CD14-positive monocyte (primary cell): ENCODE measurements at places on chromosomes 5 and 9.

- no peak for DNase-seq
These were observed 1842.3 kb upstream of the CDH6 start for GRCh38 chr5:29351170-29351569.

DNA sequence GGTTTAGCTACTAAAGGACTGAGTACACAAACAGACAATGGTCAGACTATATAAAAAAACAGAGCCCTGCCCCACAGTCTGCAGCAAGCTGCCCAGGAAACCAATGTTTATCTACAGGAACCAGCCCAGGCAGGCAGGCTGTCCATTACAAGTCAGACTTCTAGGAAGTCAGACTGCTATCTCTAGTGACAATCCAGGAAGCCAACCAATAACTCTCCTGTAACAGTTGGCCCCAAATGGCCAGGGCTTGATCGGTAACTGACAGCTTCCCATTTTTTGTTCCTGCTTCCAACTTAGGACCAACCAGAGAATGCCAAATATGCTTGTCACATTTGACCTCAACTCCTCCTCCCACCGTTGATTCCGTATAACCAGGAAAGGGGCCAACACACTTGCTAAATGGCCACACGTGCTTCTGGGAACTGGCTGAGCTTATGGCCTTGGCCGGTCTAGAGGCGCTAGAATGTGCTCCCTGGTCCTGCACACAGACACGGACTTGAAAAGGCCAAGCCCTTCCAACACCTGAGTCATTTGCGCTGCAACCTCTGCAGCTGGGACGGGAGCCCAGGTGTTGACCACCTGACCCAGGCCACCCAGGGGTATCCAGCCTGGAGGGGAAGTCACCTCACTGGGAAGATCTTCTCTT, 79.6 kb upstream of the CDK20 start:
- no peak for DNase-seq

- no peak for DNase-seq
These were observed 315.9 kb upstream of the RPS23 start for GRCh38 chr5:82594097-82594496.

DNA sequence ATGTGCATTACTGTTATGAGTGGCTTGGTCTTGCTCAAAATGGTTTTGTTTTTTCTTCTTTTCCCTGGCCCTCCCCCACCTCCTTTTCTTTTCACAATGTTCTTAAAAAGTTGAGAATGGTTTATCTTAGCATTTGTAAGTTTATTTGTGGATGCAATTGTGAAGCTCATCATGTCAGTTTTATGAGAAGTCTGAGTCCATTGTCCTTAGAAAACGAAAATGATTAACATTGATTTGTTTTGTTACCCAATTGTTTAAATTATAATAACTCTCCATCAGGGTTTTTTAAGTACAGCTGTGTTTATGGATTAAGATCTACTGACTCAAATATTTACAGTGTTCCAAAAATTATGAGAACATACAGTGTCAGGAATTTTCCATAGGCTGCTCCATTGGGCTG, 511.3 kb upstream of the PAPPA start:
- DNase-seq: no peak

DNA sequence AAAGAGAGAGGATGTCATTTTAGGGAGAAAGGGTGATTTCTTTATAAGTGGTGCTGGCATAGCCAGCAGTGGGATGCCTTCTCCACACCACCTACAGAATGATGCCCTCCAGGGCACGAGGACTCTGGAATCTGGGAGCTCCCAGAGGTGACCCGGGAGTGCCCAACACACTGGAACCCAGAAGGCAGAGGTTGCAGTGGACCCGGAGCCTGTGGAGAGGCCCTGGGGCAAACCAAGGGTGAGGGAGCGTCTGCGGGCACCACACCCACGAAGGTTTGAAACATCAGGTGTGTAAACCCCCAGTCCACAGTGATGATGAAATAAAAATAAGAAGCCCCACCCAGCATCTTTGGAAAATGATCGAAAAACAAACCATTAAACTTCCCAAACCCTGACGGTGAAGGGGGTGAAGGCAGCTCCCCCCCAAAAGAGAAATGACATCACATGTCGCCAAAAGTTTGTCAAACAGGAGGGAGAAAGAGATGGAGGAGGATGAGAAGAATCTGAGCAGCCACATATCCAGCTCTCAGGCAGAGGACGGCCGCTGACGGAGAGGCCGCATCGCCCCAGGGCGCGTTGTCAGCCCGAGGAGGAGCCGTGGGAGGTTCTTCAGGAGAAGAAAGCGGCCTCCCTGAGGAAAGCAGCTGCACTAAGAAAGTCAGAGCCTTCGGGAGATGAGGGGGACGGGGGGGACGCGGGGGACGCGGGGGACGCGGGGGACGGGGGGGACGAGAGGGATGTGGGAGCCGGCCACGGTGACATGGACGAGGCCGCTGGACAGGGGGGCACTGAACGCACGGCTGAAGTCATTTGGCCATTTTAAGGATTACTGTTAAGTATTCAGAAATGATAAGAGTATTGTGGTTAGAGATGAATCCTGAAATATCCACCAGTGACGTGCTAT, 43.1 kb upstream of the NSMF start:
- no peak for DNase-seq

DNA sequence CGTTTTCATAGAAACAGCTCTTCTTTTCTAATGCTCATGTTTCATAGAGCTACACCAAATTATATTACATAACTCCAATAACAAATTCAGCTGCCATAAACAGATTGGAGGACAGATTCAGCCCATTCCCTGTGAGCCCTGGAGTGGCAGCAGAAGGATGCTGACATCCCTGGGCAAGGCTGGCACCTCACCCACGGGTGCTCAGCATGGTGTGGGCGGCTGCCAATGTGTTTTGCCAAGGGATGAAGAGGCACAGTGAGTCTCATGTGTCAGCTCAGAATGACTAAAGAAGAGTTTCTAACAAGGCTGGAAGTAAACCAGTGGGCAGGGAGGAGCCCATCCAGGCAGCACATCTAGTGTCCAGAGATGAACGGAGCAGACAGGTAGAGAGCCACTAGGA, 127.1 kb upstream of the ICE1 start:
- no peak for DNase-seq

DNA sequence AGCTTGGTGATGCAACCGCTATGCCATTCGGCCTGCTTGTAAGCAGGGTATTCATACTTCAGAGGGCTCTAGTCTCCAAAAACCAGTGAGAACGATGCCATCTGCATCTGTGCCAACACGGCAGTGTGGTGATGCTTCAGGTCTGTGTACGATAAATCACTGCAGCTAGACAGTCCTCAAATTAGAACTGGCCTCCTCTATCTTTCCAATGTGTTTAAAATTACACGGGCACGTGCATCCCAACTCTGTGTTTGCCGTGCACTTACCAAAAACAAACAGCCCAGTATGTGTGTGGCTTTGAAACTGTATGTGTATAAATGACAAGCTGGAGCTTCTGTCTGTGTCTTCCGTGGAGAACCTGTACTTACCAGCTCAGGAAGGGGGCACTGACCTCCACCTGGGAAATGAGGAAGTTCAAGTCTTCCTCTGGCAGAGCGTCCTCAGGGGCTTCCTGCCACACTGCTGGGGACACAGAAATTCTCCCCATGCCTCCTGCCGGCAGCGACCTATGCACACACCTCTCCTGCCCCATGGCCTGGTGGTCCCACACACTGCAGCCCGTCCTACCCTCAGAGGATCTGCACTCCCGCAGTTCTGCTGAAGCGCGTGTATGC, 12.3 kb downstream of the MED10 start:
- no peak for DNase-seq

GRCh38 chr5:177195307-177195952, 61.9 kb downstream of the NSD1 start:
- DNase-seq: no peak

DNA sequence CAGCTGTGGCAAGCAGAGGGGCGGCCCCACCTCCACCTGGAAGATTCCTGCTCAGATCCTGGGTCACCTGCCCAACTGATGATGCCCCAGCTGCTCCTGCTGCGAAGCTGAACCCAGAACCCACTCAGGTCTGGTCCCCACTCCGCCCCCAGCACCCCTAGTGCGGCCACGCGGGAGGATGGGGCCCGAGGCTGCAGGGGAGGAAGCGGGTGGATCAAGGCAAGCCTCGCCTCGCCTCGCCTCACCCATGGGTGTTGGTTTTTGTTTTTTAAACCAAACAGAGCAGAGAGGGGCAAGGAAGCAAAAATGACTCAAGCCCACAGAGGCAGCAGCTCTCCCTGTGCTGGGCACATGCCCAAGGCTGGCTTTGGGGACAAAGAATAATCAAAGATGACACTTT, 23.2 kb downstream of the ABO start:
- no peak for DNase-seq

- DNase-seq: no peak
These were observed 391.9 kb upstream of the PRR16 start for GRCh38 chr5:120072068-120072761.

DNA sequence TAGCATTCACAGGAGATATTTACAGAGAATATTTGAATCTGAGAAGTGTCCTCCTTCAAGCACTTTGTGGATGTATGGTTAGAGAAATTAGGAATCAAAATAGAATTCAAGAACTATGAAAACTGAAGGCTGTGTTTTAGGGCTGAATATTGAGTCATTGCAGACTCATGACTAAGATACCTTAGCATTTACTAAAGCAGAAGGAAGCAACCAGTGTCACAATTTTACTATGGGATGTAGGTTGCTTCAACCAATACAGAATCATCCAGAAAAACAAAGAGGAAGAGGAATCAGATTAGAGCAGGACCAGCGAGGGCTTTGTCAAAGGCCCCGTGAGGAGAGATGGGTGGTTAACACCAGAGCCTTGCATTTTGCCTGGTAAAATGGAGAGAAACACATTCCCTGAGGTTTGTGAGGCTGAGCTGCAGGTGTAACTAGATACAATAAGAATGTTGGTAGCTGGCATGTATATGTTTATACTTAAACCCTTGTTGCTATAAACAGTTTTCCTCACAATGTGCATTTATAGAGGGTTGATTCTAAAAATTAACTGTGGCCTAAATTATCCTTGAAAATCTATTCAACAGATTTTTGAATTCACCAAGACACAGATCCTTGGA, 518.1 kb downstream of the AGTPBP1 start:
- DNase-seq: no peak

DNA sequence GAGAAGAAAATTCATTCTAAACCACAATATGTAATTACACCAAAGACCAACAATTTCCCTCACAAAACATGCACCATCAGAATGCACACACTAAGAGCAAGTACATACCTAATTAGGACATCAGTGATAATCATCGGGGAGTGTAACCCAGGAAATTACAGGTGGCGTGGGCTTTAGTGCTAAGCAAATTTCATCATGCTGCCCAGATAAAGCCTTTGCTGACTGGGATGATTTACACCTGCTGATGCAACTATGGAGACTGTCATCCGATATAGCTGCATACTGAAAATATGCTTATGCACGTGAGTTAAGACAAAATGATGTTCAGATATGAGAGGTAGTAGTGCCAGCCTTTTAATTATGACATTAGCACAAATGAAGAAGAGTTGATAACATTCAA, 123.2 kb downstream of the DCP2 start:
- DNase-seq: no peak

DNA sequence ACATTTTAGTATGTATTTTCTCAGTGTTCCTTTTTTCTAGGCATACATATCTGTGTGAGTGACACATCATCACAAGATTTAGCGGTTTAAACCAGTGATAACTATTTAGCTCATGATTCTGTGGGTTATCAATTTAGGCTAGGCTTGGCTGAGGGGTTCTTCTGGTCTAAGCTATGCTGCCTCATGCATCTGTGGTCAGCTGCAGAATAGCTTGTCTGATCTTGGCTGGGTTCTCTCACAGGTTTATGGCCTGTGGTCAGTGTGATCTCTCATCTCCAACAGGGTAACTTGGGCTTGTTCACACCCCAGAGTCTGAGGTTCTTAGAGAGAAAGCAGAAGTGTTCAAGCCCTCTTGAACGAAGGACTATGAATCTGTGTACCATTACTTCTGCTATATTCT, 363.3 kb downstream of the KDM4C start:
- no peak for DNase-seq

GRCh38 chr5:159286420-159287035, 23.4 kb downstream of the UBLCP1 start:
- peak; percentile 23 for DNase-seq

DNA sequence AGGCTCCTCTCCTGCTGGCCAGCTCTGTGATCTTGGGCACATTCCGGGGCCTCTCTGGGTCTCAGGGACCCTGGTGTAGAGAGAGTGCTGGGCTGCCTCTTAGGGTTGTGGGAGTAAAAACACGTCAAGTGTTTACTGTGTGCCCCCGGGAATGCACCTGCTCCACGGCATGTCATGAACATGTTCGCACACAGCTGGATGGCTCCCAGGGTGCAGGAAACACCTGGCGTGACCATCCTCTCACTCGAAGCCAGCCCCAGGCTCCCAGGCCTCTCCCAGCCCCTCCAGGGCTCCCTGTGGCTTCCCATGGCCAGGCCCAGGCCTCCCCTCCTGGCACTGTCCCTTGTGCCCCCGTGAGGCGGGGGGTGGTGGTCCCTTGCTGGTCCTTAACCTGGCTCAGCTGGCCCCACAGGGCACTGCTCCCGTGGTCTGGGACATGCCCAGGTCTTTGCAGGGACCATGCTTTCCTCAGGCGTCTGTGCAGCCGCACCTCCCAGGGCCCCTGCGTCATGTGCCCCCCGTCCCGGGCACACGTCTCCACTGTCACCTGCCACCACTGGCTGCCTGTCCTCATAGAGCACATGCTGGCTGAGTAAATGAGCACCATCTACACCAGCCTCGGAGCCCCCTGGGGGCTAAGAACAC, 44.9 kb downstream of the SLC6A3 start:
- DNase-seq: no peak

GRCh38 chr5:149636861-149637246, 55.6 kb downstream of the ARHGEF37 start:
- DNase-seq: peak; percentile 10

GRCh38 chr9:106862821-106863720, at the start of gene ZNF462:
Gene ZNF462 (plus strand): TSS chr9:106863166. CDS start chr9:106923384, 60,218 bp downstream.
- no peak for DNase-seq

DNA sequence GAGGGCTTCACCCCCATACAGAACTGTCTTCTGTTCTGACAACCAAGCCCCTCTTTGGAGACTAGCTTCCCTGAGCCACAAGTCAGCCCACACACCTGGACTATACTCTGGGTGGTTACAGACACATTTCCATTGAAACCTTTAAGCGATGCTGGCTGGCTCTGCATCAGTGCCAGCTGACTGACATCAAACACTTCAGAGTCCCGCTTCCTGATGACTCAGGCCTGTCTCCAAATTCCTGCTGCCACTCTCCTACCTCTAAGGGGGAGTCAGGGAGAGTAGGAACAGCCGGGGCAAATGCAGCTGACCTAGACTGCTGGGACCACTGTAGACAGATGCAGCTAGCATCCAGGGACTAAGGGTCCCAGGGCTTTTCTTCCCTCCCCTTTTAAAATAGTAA, 59.4 kb downstream of the SIL1 start:
- no peak for DNase-seq

- DNase-seq: no peak
These were observed 650 bp downstream of the DCTN4 start for GRCh38 chr5:150758203-150758530.
